Fibroblast of lung (primary cell): ENCODE measurements at places on chromosomes 11 and 22. TPM values are rescaled to one million over a fixed set of nuclear protein-coding genes. Genes with fewer than 3 reads are reported as not detected.
A peak's percentile ranks its signal among the peaks of the same experiment; 100 is the strongest.

- no peak overlapping the region for H3K4me3 ChIP-seq
- H3K27ac ChIP-seq = no peak overlapping the region
- no peaks in the 10 kb centered on the region for H3K36me3 ChIP-seq
- no peak for DNase-seq
- H3K27me3 ChIP-seq = no peaks in the 10 kb centered on the region
- no peaks in the 10 kb centered on the region for H3K4me1 ChIP-seq
Measured at GRCh38 chr11:105057432-105057831, 12.3 kb upstream of the CARD16 start.

BDNF gene
- 6.4 and 16.7 TPM in 2 replicates for total RNA-seq

DNA sequence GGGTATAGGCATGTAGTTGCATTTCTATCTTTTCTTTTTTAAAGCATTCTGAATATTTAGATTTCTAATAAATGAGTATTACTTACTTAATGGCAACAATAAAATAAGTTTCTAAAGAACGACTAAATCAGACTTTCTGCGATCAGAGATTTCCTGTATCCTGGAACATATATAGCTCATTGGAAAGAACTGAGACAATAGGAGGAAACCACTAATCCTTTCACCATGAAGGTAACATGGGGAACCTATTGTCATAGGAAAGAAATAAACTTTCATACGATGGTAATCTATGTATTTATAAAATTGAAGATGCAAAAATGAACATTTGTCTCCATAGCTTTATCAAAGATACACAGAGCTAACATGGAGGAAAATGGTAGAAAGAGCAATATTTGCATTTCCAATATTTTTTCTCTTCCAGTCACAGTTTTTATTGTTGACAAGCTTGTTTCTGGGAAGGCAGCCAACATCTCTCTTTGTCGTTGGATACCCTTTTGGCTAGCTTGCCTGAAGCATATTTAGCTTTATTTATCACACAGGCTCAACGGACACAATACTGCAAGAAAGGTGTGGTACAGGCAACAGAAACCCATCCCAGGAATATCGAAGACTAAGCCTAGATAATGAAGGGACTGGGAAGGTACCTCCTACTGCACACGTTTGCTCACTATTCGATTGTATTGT, 293.3 kb upstream of the MPPED2 start:
- no peaks in the 10 kb centered on the region for H3K4me1 ChIP-seq
- no peak for DNase-seq
- no peak overlapping the region for H3K4me3 ChIP-seq
- no peak overlapping the region for H3K27ac ChIP-seq

DNA sequence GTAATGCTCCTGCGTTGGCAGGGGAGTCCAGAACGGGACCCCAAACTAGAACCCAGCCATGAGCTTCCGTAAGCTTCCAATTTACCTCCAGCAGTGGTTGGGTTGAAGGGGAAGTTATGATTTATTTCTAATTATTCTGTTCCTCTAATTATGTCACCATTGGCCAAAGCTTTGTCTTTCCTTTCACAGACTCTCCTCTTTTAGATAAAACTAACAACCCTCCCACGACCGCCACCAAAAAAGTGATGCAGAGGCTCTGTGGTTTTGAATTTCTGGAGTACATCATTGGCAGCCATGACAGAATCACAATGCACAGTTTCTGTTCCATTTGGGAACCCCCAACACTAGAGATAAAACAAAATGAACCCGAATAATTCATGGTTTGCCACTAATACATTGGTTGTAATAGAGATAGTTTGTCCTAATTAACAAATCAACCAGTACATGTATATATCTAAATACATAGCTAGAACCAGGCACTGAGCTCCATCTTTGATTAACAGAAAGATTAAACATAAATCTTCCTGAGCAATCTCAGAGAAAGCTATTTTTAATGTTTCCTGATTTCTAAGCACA, 64.3 kb downstream of the ETS1 start:
- H3K27ac ChIP-seq = peak overlapping the region; percentile 99
- no peaks in the 10 kb centered on the region for H3K36me3 ChIP-seq
- peak overlapping the region; percentile 49 for H3K4me3 ChIP-seq
- no peaks in the 10 kb centered on the region for H3K27me3 ChIP-seq
- peaks cover 19% of the 10 kb centered on the region for H3K4me1 ChIP-seq
